ENCODE measurements at places on chromosomes 12 and 14. TPM values are rescaled to one million over a fixed set of nuclear protein-coding genes. Genes with fewer than 3 reads are reported as not detected.

The SERPINA10 gene
- not detected for polyA plus RNA-seq

The FIGNL2 gene
- polyA plus RNA-seq = 0.17 TPM

The AQP2 gene
- not detected for polyA plus RNA-seq

The MYH6 gene
- polyA plus RNA-seq = 1,673 TPM

The TMCC3 gene
- 0.69 TPM for polyA plus RNA-seq

The DDX11 gene
- polyA plus RNA-seq = 8.0 TPM

The DHRS4 gene
- polyA plus RNA-seq = 76.3 TPM

DNA sequence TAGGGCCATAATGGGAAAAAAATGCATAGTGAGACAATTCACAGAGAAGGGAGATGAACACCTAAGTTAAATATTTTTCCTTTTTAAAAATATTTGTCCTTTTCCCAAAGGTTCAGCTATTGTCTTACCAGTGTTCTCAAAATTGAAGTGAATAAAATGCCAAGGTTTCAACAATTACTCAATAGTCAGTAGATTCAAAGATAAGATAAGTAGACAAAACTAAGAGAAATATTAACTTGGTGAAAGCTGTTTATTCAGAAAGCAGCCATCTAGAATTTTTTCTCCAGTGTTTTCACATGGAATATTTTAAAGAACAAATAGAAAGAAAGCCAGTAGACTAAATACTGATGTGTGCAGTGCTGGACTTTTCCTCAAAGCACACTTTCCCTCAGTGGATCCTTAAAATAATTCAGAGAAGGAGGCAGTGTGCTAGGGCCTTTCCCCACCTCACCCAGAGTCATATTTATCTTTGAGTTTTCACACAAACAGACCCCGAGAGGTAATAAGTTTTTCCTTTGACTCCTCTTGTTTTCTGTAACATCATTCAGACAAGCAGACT lies 144.5 kb upstream of the PLEKHG7 start:
- no peaks in the 10 kb centered on the region for H3K36me3 ChIP-seq
- no peak for DNase-seq
- H3K4me1 ChIP-seq = peaks cover 40% of the 10 kb centered on the region
- H3K4me3 ChIP-seq = no peak overlapping the region
- H3K27ac ChIP-seq = peak overlapping the region; percentile 3

DNA sequence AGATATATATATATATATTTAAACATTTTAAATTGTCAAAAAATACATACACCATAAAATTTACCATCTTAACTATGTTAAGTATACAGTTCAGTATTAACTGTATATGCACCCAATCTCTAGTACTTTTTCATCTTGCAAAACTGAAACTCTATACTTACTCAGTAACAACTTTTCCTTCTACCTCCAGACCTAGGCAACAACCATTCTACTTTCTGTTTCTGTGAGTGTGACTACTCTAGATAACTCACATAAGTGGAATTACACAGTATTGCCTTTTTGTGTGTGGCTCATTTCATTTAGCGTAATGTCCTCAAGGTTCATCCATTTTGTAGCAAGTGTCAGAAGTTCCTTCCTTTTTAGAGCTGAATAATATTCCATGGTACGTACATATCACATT lies 8.2 kb downstream of the FAM234B start:
- H3K36me3 ChIP-seq = peaks cover 3% of the 10 kb centered on the region
- H3K4me1 ChIP-seq = no peaks in the 10 kb centered on the region
- no peak overlapping the region for H3K27ac ChIP-seq

GRCh38 chr12:92602930-92603623 lies 99.7 kb upstream of the PLEKHG7 start:
- no peaks in the 10 kb centered on the region for H3K36me3 ChIP-seq
- H3K4me1 ChIP-seq = no peaks in the 10 kb centered on the region
- H3K4me3 ChIP-seq = no peak overlapping the region
- H3K27me3 ChIP-seq = no peaks in the 10 kb centered on the region
- H3K27ac ChIP-seq = no peak overlapping the region
- DNase-seq = no peak

- H3K4me1 ChIP-seq = peaks cover 63% of the 10 kb centered on the region
- DNase-seq = peak; percentile 54
- no peaks in the 10 kb centered on the region for H3K27me3 ChIP-seq
- peak overlapping the region; percentile 39 for H3K4me3 ChIP-seq
Measured at GRCh38 chr14:63438065-63438757, 105.0 kb downstream of the PPP2R5E start.

- H3K27me3 ChIP-seq = no peaks in the 10 kb centered on the region
- no peaks in the 10 kb centered on the region for H3K36me3 ChIP-seq
- no peak for DNase-seq
- H3K27ac ChIP-seq = no peak overlapping the region
Measured at GRCh38 chr12:116404913-116405611, 127.6 kb upstream of the MED13L start.

DNA sequence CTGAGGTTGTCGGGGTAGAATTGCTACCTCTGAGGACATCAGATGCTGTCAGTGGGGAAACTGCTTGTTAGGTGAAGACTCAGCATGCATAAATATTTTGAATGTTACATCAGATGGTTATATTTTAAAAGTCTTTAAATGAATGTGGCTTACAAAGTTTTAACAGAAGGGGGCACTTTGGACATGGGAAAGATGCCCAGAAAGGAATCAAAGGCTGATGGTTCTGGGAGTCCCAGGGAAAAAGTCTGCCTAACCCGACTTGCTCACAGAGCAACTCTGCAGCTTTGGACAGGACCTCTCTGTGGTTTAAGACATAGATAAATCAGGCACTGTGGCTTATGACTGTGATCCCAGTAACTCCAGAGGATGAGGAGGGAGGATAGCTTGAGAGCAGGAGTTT lies 474.9 kb downstream of the ATP23 start:
- no peak overlapping the region for H3K27ac ChIP-seq
- no peak for DNase-seq
- no peaks in the 10 kb centered on the region for H3K36me3 ChIP-seq
- no peaks in the 10 kb centered on the region for H3K4me1 ChIP-seq
- H3K4me3 ChIP-seq = no peak overlapping the region
- no peaks in the 10 kb centered on the region for H3K27me3 ChIP-seq

GRCh38 chr12:22722779-22723178 lies 97.8 kb downstream of the ETNK1 start:
- H3K4me1 ChIP-seq = no peaks in the 10 kb centered on the region
- no peaks in the 10 kb centered on the region for H3K27me3 ChIP-seq
- no peaks in the 10 kb centered on the region for H3K36me3 ChIP-seq
- no peak for DNase-seq
- H3K4me3 ChIP-seq = no peak overlapping the region

- no peaks in the 10 kb centered on the region for H3K27me3 ChIP-seq
- no peaks in the 10 kb centered on the region for H3K4me1 ChIP-seq
- peaks cover 11% of the 10 kb centered on the region for H3K36me3 ChIP-seq
Measured at GRCh38 chr12:109871668-109872314, 8.6 kb downstream of the GLTP start.

- H3K27ac ChIP-seq = no peak overlapping the region
- H3K36me3 ChIP-seq = no peaks in the 10 kb centered on the region
- no peaks in the 10 kb centered on the region for H3K27me3 ChIP-seq
- no peak for DNase-seq
Measured at GRCh38 chr12:127729381-127729780, 537.6 kb upstream of the TMEM132C start.

DNA sequence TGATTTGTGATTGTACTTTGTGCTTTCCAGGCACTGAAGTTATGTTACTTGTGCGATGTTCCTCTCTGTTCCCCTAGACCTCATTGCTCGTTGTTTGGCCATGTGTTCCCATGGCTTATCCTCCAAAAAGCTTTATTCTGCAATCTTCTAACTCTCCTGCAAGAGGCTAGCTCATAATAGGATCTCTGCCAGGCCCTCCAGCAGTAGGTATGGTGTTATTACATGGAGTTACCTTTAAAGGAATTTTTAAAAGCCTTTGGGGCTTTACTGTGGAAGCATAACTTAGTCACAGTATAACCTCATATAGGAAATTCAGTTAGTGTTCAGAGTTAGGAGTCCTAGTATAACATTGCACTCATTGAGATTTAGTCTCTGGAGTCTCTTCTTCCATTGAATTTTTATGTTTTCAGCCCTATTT lies 292.3 kb downstream of the RAD51B start:
- no peak for DNase-seq
- H3K27ac ChIP-seq = no peak overlapping the region
- H3K4me1 ChIP-seq = no peaks in the 10 kb centered on the region
- H3K36me3 ChIP-seq = no peaks in the 10 kb centered on the region

GRCh38 chr14:104882991-104883660 lies 18.1 kb downstream of the CEP170B start:
- no peaks in the 10 kb centered on the region for H3K27me3 ChIP-seq
- H3K36me3 ChIP-seq = peaks cover 6% of the 10 kb centered on the region
- H3K27ac ChIP-seq = no peak overlapping the region
- no peak overlapping the region for H3K4me3 ChIP-seq

- no peaks in the 10 kb centered on the region for H3K4me1 ChIP-seq
- no peak overlapping the region for H3K27ac ChIP-seq
- DNase-seq = no peak
- H3K27me3 ChIP-seq = peaks cover 18% of the 10 kb centered on the region
- no peaks in the 10 kb centered on the region for H3K36me3 ChIP-seq
Measured at GRCh38 chr12:113534555-113534954, 62.9 kb upstream of the LHX5 start.

GRCh38 chr14:78286210-78286609 lies 116.0 kb downstream of the NRXN3 start:
- no peaks in the 10 kb centered on the region for H3K27me3 ChIP-seq
- no peaks in the 10 kb centered on the region for H3K36me3 ChIP-seq
- H3K27ac ChIP-seq = no peak overlapping the region
- H3K4me1 ChIP-seq = no peaks in the 10 kb centered on the region
- no peak overlapping the region for H3K4me3 ChIP-seq
- DNase-seq = no peak

- no peak overlapping the region for H3K27ac ChIP-seq
- DNase-seq = no peak
- H3K27me3 ChIP-seq = no peaks in the 10 kb centered on the region
Measured at GRCh38 chr12:30962047-30962446, 35.5 kb downstream of the TSPAN11 start.
